CD4-positive, CD25-positive, alpha-beta regulatory T cell (primary cell): ENCODE measurements at places on chromosomes 6 and 20. TPM values are rescaled to one million over a fixed set of nuclear protein-coding genes. Genes with fewer than 3 reads are reported as not detected.

Gene ALDH5A1
- total RNA-seq, result 4.7 TPM

Gene OPN5
- total RNA-seq, result not detected

Gene ADGRF5
- total RNA-seq, result not detected

Gene MPIG6B
- 10.8 TPM for total RNA-seq

Gene CFAP61
- not detected for total RNA-seq

Gene C6orf52
- not detected for total RNA-seq

DNA sequence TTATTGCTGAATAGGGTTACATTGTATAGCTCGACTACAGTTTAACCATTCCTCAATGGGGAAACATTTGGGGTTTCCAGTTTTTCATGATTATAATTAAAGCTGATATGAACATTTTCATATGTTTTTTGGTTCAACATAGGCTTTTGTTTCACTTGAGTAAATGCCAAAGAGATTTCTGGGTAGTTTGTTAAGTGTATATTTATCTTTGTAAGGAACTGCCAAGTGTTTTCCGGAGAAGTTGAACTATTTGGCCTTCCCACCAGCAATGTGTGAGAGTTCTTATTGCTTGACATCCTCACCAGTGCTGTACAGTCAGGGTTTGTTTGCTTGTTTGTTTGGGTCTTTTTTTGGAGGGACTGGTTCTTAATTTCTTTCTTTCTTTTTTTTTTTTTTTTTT lies 83.7 kb upstream of the RALY start:
- H3K4me3 ChIP-seq, result no peak overlapping the region
- H3K27me3 ChIP-seq, result no peaks in the 10 kb centered on the region
- DNase-seq, result no peak
- H3K36me3 ChIP-seq, result no peaks in the 10 kb centered on the region
- no peak overlapping the region for H3K27ac ChIP-seq

DNA sequence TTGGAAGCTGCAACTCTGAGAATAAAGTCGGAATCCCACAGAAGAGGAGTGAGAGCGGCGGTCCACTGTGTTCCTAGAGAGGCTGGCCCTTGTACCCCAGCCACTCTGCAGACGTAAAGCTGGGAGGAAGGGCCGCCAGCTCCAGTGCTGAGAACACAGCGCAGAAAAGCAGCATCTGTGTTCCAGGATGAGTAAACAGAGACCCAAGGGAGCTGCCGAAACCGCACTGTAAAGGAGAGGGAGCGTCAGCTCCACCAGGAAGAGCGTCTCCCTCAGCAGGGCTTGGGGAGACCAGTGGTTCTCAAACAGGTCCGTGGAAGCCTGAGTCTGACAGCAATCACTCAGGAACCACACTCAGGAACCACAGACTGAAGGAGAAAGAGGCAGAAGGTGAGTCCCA lies 134.0 kb downstream of the WDR27 start:
- H3K27me3 ChIP-seq, result no peaks in the 10 kb centered on the region
- no peaks in the 10 kb centered on the region for H3K36me3 ChIP-seq
- H3K4me1 ChIP-seq, result no peaks in the 10 kb centered on the region

GRCh38 chr20:3307725-3308124 lies 68.7 kb upstream of the SLC4A11 start:
- no peaks in the 10 kb centered on the region for H3K4me1 ChIP-seq
- no peak for DNase-seq
- peaks cover 41% of the 10 kb centered on the region for H3K36me3 ChIP-seq
- H3K4me3 ChIP-seq, result no peak overlapping the region

DNA sequence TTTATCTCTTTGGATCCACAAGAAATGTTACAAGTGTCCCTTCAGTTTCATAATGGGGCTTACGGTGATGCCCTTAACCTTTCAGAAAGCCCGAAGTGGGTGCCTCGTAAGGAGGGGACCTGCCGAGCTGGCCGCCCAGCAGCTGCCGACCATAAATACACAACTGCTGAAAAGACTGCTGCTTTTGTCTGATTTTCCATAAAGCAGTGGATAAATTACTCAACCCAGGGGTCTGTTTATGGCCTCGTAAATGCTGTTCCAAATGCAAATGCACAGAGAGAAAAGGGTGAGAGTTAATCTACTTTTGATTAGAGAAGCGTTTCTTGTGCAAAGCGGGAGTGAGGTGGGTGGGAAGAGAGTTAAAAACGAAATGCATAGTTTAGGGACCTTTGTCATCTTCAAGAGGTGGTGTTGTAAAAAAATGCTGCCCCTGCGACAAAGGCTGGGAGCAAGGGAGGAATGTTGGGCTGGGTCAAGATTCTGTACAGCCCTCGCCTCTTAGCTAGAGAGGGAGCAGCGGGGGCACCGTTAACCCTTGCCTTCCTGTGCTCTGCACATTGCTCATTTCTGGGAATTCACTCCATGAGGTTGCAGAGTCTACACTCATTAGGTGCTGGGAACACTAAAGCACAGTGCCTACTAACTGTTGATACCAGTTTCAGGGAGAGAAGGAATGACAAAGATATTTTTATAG lies 112.0 kb upstream of the MTHFD1L start:
- no peak for DNase-seq
- no peaks in the 10 kb centered on the region for H3K4me1 ChIP-seq
- no peaks in the 10 kb centered on the region for H3K36me3 ChIP-seq
- no peaks in the 10 kb centered on the region for H3K27me3 ChIP-seq
- no peak overlapping the region for H3K27ac ChIP-seq
- no peak overlapping the region for H3K4me3 ChIP-seq

DNA sequence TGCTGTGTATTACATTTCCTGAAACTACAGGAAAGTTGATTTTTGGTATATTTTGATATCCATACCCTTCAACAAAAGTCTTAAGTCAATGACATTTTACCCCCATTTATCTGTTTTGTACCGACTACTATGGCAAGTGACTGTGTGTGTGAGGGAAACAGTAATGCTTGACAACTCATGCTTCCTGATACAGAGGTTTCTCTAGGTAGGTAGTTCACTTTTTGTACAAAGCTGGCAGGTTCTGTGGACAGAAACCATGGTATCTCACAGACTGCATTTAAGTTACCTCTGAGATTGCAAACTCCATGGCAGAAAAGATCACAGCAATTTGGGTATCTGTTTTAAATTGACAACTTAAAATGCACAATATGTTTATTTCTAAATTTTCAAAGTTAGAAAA lies 28.8 kb downstream of the FARS2 start:
- no peak for DNase-seq
- H3K27ac ChIP-seq, result no peak overlapping the region
- no peak overlapping the region for H3K4me3 ChIP-seq
- H3K27me3 ChIP-seq, result no peaks in the 10 kb centered on the region
- peaks cover 9% of the 10 kb centered on the region for H3K4me1 ChIP-seq

DNA sequence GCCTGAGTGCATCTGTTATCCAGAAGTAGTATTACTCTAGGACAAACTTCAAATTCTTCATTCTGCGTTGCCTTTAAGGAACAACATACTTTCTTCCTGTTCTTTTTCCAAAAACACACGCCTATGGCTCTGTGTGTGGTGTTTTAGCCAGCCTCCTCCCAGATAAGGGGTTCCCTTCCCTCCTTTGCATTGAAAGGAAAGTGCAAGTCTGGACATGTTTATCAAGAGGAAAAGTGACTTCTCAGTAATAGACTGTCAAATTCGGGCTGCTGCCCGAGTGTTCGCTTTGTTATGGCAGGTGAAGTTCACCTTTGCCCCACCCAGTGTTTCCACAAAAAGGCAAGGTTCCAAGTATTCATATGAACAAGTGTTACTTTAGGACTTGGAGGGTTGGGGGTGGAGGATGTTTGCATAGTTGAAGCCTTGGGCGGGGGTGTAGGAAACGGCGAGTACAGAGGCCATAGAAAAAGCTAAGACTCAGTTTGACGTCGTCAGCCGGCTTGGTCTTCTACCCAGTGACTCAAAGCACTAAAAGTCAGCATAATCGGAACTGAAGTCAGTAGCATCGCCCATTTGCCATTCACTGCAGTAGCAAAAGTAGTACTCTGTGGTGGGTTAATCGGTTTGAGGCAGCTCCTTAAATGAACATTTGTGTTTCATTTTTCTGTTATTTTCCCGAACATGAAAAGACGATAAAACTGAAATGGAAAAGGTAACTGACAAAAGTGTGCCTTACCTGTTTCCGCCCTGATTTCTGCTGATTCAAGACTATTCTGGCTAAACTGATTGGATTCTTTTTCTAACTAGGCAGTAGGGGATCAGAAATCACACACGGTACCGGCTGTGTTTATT lies 12.5 kb downstream of the PRDM1 start:
- peak overlapping the region; percentile 90 for H3K27ac ChIP-seq
- peaks cover 75% of the 10 kb centered on the region for H3K4me1 ChIP-seq
- peak overlapping the region; percentile 100 for H3K4me3 ChIP-seq
- peak; percentile 97 for DNase-seq

DNA sequence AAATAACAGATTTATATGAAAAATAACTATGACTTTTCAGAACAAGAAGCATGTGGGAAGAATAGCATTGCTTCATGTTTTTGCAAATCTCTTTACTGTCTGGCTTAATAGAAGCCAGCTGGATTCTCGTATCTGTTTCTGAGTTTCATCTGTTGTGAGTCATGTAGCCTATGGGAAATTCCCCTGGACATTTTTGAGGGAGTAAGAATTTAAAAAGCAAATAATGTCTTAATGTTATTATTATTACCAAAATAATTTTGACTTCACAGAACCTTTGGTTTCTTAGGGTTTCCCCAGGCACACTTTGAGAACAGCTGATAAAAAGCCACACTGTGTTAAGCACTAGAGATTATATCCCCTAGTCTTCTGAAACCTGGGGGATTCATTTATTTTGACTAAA lies 75.8 kb downstream of the SYCP2L start:
- no peaks in the 10 kb centered on the region for H3K36me3 ChIP-seq
- no peaks in the 10 kb centered on the region for H3K4me1 ChIP-seq
- H3K27ac ChIP-seq, result no peak overlapping the region
- H3K27me3 ChIP-seq, result peaks cover 3% of the 10 kb centered on the region

- no peak overlapping the region for H3K27ac ChIP-seq
- no peaks in the 10 kb centered on the region for H3K27me3 ChIP-seq
- H3K4me3 ChIP-seq, result no peak overlapping the region
- no peak for DNase-seq
- H3K36me3 ChIP-seq, result no peaks in the 10 kb centered on the region
These were observed 99.3 kb downstream of the BMP5 start for GRCh38 chr6:55776113-55776512.

- peaks cover 33% of the 10 kb centered on the region for H3K4me1 ChIP-seq
- no peaks in the 10 kb centered on the region for H3K27me3 ChIP-seq
- H3K4me3 ChIP-seq, result peak overlapping the region; percentile 79
- H3K36me3 ChIP-seq, result no peaks in the 10 kb centered on the region
- DNase-seq, result peak; percentile 79
- H3K27ac ChIP-seq, result peak overlapping the region; percentile 74
These were observed 123.2 kb upstream of the TMEM170B start for GRCh38 chr6:11414176-11414963.
